ENCODE measurements at places on chromosomes 5 and 9. TPM values are rescaled to one million over a fixed set of nuclear protein-coding genes. Genes with fewer than 3 reads are reported as not detected.

GRCh38 chr9:108441726-108442125 lies 414.1 kb downstream of the ACTL7B start:
- no peaks in the 10 kb centered on the region for H3K36me3 ChIP-seq
- H3K27me3 ChIP-seq, result no peaks in the 10 kb centered on the region
- no peak for DNase-seq
- H3K4me3 ChIP-seq, result no peak overlapping the region

The C1QTNF3 gene
- 0.53 TPM for polyA plus RNA-seq

GRCh38 chr5:53607886-53608285 lies 47.4 kb downstream of the NDUFS4 start:
- no peaks in the 10 kb centered on the region for H3K27me3 ChIP-seq
- peaks cover 5% of the 10 kb centered on the region for H3K36me3 ChIP-seq
- no peak overlapping the region for H3K27ac ChIP-seq
- DNase-seq, result no peak
- no peaks in the 10 kb centered on the region for H3K4me1 ChIP-seq

DNA sequence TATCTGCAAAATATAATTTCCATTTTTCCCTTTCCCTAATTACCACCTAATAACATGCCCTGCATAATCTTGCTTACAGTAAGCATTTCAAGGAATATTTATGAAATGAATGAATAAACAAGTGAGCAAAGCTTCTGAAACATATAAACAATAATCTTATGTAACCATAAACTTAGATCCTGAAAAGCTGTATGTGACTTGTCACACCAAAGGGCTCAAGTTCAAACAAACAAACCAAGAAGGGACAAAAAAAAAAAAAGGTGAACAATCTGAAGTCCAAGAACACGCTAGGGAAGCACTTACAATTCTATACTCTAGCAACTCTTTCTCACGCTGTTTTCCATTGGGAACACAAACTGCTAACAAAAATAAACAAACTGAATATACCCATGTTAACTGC lies 36.3 kb downstream of the PLPP1 start:
- no peak for DNase-seq
- H3K27ac ChIP-seq, result no peak overlapping the region
- no peak overlapping the region for H3K4me3 ChIP-seq
- no peaks in the 10 kb centered on the region for H3K27me3 ChIP-seq
- no peaks in the 10 kb centered on the region for H3K36me3 ChIP-seq

- no peaks in the 10 kb centered on the region for H3K36me3 ChIP-seq
- H3K4me1 ChIP-seq, result no peaks in the 10 kb centered on the region
- no peak overlapping the region for H3K27ac ChIP-seq
- H3K27me3 ChIP-seq, result no peaks in the 10 kb centered on the region
Observed at GRCh38 chr5:42015254-42015653, 90.2 kb downstream of the FBXO4 start.

The MVB12B gene
- 0.30 TPM for polyA plus RNA-seq

DNA sequence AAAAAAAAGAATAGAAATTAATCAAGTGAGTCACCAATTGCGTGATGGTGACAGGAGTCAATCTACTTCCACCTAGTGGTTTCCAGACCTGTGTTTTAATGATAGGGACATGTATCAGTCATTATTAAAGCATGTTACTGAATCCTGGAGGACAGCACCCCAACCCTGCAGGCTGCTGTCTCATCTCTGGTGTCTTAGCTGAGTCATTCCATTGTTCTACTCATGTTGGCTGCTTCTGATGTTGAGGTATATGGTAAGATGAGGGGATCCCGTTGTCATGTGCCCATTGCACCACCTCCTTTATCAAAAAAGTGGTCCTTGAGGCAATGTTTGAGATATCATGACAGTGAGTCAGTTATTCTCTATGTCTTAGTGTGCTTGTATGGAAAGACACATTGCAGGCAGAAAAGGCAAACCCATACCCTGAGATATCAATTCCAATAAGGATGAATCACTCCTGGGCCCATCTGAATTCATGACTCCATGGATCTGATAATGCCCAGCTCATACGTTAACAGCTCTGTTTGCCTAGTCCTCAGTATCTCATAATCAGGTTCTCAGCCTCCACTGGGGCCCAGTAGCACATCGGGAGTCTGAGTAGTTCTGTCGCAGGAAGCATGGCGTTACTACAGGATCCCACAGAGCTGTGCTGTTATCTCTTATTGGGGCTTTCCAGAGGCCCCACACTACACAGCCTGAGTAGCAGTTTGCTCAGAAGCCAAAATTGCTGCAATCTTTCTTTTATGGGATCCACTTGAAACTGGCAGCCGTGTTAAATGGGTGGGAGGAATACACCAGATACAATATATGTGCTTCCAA lies 31.2 kb downstream of the HMGCS1 start:
- H3K4me3 ChIP-seq, result no peak overlapping the region
- no peak overlapping the region for H3K27ac ChIP-seq
- no peak for DNase-seq
- H3K4me1 ChIP-seq, result no peaks in the 10 kb centered on the region

DNA sequence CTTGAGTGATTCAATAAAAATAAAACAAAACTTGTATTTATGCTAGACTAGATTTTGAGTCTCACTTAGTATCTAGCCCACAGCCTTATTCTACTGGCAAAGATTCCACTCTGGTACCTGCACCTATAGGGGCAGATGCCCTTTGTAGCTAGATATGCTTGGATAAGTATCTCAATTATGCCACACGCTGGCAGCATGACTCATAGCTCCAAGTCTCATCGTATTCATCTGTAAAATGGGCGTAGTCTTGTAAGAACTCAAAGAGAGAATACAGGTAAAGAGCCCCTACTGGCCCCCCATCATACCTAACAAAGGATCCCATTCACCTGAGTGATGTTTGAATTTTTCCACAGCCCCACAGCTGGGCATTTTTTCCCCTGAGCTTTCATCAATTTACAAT lies 45.9 kb upstream of the ASTN2 start:
- H3K4me3 ChIP-seq, result no peak overlapping the region
- no peaks in the 10 kb centered on the region for H3K4me1 ChIP-seq
- H3K36me3 ChIP-seq, result no peaks in the 10 kb centered on the region
- DNase-seq, result no peak
- H3K27ac ChIP-seq, result no peak overlapping the region

The SLC45A2 gene
- polyA plus RNA-seq, result not detected

DNA sequence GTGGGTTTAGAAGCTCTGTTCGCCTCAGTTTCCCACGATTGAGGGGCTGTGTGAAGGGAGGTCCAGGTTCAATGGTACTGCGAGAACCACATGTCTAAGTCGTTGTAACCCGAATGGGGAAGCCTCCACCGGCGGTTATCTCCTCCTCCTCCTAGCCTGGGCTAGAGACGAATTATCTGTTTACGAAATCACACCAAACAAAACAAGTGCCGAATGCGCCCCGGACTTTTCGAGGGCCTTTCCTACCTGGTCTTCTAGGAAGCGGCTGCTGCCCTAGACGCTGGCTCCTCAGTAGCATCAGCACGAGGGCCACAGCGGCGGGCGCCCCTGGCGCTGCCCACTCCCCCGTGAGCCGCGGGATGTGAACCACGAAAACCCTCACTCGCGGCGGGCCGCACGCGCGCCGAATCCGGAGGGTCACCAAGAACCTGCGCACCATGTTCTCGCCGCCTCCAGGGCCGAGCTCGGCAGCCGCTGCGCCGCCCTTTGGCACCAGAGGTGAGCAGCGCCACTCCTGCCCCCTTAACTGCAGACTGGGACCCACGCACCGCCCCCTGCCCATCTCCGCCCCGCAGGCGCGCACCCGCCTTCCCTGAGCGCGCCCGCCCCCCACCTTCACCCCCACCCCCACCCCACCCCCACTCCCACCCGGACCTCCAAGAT lies at the start of gene CDKN2A:
CDKN2A (minus strand) TSS at position 500 of the 663 bp plus-strand sequence.
- H3K36me3 ChIP-seq, result no peaks in the 10 kb centered on the region
- DNase-seq, result peak; percentile 57
- H3K27ac ChIP-seq, result peak within 1 kb of the TSS; percentile 75
- peak within 1 kb of the TSS; percentile 94 for H3K4me3 ChIP-seq
- H3K4me1 ChIP-seq, result peaks cover 21% of the 10 kb centered on the region
- H3K27me3 ChIP-seq, result peaks cover 4% of the 10 kb centered on the region

DNA sequence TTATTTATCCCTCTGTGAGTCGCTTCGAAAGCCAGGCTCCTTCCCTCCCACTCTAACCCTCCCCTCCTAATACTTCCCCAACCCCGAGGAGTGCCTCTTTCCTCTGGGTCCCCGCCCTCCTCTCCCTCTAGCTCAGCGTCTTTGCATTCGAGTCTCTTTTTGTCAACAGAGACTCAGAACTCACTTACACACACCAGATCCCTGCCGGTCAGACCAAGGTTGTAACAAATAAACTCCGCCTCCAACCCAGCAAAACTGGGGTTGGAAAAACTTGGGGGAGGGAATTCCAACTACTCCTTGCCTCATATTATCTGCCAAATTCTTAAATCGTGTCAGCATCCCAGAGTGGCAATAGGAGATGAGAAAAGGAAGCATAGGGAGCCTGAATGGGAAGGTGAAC lies at the start of gene HTR1A:
HTR1A (minus strand) TSS at position 167 of the 400 bp plus-strand sequence. CDS start 726 bp downstream, outside the sequence.
- no peak within 1 kb of the TSS for H3K4me3 ChIP-seq
- H3K27me3 ChIP-seq, result no peaks in the 10 kb centered on the region
- no peak for DNase-seq
- no peak within 1 kb of the TSS for H3K27ac ChIP-seq
- no peaks in the 10 kb centered on the region for H3K36me3 ChIP-seq
- H3K4me1 ChIP-seq, result no peaks in the 10 kb centered on the region

The TYRP1 gene
- not detected for polyA plus RNA-seq

GRCh38 chr5:58937031-58937681 lies 354.3 kb downstream of the RAB3C start:
- no peaks in the 10 kb centered on the region for H3K36me3 ChIP-seq
- peaks cover 24% of the 10 kb centered on the region for H3K4me1 ChIP-seq
- H3K4me3 ChIP-seq, result no peak overlapping the region

- DNase-seq, result no peak
- H3K4me3 ChIP-seq, result no peak overlapping the region
- H3K27ac ChIP-seq, result no peak overlapping the region
- H3K36me3 ChIP-seq, result no peaks in the 10 kb centered on the region
Observed at GRCh38 chr5:18311266-18311665, 677.0 kb downstream of the TAF11L14 start.

The RETREG1 gene
- polyA plus RNA-seq, result 70.6 TPM

DNA sequence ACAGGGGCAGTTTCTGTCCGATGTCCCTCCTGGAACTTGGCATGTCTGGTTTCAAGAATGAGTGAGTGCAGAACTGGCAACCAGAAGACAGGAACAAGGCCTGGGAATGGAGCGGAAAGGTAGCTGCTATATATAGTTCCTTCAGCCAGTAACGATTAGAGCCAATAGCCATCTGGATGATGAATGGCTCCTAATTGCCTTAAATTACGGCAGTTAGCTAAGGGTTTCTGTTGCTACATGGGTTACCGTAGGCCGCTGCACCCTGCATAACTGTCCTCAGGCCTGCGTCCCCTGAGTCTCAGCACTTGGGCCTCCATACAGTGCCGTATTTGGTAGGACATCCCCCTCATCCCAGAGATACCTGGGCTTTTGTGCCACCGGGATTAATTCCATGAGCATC lies 29.4 kb downstream of the WWC1 start:
- DNase-seq, result no peak
- H3K27ac ChIP-seq, result no peak overlapping the region
- H3K4me3 ChIP-seq, result no peak overlapping the region

- H3K27ac ChIP-seq, result no peak overlapping the region
- H3K27me3 ChIP-seq, result no peaks in the 10 kb centered on the region
Observed at GRCh38 chr5:180289966-180290365, 1.9 kb downstream of the MAPK9 start.

GRCh38 chr5:142871363-142872193 lies 101.4 kb downstream of the ARHGAP26 start:
- H3K27ac ChIP-seq, result no peak overlapping the region
- H3K36me3 ChIP-seq, result no peaks in the 10 kb centered on the region
- H3K27me3 ChIP-seq, result no peaks in the 10 kb centered on the region
- no peak overlapping the region for H3K4me3 ChIP-seq
